Cerebellum (tissue), 4 donors: ENCODE measurements at places on chromosomes 1 and 21.
A peak's percentile ranks its signal among the peaks of the same experiment; 100 is the strongest.

DNA sequence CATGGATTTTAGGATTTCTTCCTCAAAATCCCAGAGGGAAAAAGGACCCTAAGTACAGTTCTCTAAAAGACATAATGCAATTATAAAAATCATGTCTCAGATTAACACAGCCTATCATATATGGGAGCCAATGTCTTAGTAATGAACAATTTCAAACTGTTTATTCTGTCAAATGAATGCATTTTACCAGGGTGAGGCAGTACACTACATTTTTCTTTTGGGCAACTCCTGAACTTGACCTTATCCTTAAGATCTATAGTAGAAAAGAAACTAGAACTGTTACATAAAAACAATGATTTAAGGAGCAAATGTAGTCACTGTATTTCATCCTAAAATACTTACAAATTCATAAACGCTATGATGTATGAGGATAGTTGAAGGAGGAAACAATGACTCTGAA, 226.3 kb upstream of the B3GALT2 start:
- no peak for DNase-seq

DNA sequence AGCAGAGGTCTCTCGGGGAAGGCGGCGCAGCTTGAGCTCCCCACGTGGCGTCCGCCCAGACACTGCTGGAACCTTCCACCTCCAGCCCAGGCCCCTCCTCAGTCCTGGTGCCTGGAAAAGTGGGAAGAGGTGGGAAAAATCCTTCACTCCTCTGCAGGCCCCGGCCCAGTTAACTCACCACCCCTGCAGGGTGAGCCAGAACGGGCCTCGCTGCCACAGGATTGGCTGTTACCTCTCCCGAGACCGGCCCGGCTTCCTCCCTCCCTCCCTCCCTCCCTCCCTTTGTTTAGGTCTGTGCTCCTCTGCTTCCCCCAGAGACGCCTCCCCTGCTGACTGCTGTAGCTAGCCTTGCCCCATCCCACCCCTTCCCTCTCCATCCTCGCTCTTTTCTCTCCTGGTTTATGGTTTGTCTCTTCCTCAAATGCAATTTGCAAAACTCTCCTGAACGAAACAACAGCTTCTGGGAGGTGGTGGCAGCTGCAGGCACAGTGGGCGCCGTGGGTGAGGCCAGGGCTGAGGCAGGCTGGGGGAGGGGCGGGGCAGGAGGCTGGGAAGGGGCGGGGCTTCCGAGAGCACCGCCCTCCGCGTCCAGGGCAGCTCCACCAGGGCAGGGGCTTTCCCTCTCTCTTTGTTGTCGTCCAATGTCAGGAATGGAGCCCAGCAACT, 6.5 kb downstream of the CAPN9 start:
- DNase-seq = peak; percentile 76

DNA sequence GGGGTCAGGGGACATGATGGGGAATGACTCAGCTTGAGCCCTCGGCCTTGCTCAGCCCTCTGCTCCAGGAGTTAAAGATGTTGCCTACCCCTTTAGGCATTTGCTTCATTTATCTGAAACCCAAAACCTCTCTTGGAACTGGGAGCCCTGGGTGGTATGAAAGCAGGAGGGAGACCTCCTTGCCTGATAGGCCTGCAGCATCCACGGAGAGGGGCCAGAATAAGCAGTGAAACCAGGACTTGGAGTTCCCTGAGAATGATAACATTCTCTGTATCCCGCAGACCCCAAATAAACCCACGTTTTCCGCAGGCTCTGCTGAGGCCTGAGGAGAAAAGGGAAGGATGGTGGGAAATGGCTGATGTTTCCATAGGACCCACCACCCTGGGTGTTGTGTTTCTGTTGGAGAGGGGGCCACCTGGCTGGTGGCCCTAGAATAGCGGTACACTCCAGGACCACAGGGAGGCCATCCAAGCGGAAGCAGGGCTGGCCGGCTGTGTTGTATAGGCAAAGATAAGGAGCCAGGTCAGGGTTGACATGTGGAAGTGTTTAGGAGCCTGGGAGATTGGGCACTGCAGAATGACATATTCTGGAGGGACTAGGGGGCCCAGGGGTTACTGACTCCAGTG, 77.4 kb downstream of the FOXD2 start:
- no peak for DNase-seq

GRCh38 chr1:211557894-211558625, 20.9 kb downstream of the SLC30A1 start:
- DNase-seq = no peak

- no peak for DNase-seq
These were observed 1577.9 kb downstream of the PLA2G4A start for GRCh38 chr1:188406636-188407035.

DNA sequence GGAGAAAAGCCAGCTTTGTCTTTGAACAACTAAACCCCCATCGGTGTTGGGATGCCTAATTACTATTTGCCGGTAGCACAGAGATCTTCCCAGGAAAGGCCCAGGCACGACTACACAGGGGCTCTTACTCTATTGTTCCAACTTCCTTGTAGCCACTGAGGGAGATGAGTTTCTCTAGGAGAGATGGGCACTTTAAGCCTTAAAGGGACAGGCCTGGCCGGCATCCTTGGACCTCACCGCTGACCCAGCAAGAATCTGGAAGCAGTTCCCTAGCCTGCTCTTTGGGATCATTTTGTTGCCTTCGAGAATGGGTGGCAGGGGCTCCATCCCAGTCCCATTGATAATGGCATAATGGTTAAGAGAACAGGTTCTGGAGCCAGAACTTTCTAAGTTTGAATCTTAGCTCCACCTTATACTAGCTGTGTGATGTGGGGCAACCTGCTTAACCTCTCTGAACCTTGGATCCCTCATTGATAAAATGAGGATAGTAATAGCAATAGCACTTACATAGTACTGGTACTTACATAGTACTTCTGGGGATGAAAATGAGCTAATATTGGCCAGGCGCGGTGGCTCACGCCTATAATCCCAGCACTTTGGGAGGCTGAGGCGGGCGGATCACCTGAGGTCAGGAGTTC, 239.1 kb upstream of the TMEM51 start:
- no peak for DNase-seq

GRCh38 chr21:14870853-14871149, 194.0 kb downstream of the NRIP1 start:
- DNase-seq = no peak

- no peak for DNase-seq
These were observed 3.4 kb downstream of the NLRP3 start for GRCh38 chr1:247419336-247419735.

DNA sequence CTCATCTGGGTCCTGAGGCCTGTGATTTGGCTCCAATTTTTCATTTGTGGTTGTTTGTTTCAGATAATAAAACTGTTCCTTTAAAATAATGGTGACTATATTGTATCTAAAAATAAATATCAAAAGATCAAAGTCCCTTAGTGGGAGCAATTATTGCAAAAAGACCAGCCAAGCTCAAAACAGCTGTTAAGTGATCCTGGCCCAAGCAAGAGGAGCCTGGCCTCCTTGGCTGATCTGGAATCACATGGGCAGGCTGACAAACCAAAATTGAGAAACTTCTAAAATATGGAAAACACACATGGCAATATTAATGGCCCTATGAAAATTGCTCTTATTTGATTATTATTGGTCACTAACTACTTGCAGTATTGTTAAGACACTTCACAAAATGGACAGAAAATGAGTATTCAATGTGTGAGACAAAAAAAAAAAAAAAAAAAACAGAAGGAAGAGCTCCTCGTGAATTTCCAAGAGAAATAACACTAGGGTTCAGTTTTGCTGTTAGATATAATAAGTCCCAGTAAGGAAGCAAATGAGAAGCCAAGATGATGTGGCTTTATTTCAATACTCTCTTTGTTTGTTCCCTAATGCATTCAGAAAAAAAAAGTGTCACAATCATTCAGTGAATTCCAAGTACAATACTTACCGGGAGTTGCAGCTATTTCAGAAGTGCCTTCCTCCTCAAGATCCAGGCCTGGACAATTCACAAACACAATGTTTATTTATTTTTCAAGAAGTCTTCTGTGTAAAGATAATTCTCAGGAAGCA, 105.1 kb downstream of the SEC16B start:
- no peak for DNase-seq

DNA sequence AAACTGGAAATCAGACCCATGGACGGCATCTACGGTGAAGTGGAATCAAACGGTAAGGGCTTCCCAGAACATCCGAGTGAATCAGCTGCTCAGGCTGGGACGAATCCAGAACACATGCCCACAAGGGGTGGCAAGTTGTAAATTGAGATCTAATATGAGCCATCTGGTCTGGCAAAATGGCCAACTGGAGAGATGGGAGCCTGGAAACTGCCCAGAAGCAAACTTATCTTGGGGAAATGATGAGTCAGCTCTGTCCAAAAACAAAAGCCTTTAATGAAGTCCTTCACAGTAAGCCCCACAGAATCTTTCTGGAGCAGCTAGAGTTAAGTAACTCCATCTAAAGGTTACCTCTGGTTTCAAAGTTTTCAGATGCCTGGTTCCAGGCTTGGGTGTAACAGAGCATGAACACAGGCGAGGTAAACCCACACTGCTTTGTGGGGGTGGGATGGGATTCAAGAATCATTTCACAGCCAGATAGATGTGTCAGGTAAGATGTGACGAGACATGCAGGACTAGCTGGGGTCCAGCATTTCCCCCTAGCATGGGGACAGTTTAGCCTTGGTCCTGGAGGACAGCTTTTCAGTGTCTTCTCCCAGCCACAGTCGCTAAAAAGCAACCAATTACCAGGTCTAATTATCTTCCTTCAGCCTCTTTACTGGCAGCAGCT, 10.5 kb upstream of the SRP9 start:
- peak; percentile 61 for DNase-seq

DNA sequence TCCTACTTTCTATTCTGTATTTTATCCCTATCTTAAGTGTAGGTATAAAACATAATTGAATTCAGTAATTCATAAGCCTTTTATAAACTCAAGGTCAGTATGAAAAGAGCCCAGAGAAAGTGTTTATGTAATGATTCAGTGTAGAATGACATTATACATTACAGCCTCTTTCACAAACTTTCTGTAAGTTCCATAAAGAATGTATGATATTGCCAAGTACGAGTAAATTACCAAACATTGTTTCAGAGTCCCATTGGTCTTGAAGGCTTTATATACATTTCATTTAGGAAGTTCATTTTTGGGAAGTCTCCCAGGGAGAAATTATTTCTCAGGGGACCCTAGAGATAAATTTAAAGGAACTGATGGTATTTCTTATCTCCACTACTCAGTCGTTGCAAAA, 37.8 kb upstream of the VAMP3 start:
- DNase-seq = no peak

GRCh38 chr1:219666242-219666641, 53.3 kb upstream of the ZC3H11B start:
- DNase-seq = no peak

- no peak for DNase-seq
These were observed 60.8 kb downstream of the BCAR3 start for GRCh38 chr1:93620841-93621210.

DNA sequence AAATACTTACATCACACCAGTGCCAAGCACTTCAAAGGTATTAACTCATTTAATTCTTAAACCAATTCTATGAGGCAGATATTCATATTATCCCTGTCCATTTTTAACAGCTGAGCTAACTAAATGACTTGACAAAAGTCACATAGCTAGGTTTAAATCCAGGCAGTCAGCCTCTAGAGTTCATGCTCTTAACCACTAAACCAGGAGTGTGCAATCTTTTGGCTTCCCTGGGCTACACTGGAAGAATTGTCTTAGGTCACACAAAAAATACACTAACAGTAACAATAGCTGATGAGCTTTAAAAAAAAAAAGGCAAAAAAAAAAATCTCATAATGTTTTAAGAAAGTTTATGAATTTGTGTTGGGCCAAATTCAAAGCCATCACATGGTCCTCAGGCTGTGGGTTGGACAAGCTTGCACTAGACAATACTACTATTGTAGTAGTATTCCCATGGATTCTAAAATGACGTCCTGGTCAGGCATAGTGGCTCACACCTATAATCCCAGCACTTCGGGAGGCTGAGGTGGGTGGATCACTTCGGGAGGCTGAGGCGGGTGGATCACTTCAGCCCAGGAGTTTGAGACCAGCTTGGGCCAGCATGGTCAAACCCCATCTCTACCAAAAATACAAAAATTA, 10.0 kb downstream of the UBR4 start:
- DNase-seq = no peak

DNA sequence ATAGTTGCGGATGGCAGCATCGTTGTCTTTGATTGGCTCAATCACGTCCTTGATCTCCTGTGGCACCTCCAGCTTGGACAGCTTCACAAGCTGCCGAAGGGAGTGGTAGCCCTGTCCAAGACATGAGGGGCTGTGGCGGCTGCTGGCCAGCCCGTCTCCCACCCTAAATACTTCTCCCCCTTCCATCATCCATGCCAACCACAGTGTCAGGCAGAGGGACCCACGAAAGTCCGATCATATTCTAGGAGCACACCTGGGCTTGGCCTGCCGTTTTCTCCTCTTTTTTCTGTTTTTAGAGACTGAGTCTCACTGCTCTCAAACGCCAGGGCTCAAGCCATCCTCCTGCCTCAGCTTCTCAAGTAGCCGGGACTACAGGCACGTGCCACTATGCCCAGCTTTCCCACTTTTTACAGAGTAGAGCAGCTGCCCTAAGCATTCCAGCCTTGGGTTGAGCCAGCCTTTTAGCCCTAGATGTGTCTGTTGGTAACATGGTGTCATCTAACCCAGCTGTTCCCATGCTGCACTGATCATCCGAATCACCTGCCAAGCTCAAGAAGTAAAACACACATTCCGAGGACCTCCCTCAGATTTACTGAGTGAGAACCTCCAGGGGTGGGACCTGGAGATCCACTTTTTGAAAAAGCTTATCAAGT, 10.4 kb downstream of the MTHFR start:
- DNase-seq = no peak

- no peak for DNase-seq
These were observed 98.0 kb downstream of the ST3GAL3 start for GRCh38 chr1:43805340-43805739.

- peak; percentile 78 for DNase-seq
These were observed 11.0 kb upstream of the LMX1A start for GRCh38 chr1:165367375-165367993.

GRCh38 chr1:151072224-151072623, 1.7 kb downstream of the GABPB2 start:
- no peak for DNase-seq

- DNase-seq = no peak
These were observed 5.3 kb downstream of the ATP8B2 start for GRCh38 chr1:154330669-154331068.

DNA sequence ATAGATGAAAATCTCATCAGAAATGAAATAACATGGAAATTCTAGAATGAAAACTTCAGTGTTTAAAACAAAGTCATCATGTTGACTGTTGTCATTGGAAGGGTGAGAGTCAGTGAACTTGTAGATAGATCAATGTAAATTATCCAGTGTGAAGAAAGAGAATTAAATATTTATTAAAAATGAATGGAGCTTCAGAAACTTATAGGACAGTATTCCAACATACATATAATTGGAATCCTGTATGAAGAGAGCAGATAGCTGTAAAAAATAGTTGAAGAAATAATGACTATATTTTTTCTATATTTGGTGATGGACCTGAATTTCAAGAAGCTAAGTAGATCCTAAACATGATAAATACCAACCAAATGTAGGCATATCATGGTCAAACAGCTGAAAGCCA, 60.0 kb downstream of the MAN1A2 start:
- DNase-seq = no peak
